Fibroblast of upper back skin (primary cell): ENCODE measurements at places on chromosomes 11 and 22.

GRCh38 chr11:69234740-69235710, 58.9 kb upstream of the MYEOV start:
- DNase-seq: no peak

DNA sequence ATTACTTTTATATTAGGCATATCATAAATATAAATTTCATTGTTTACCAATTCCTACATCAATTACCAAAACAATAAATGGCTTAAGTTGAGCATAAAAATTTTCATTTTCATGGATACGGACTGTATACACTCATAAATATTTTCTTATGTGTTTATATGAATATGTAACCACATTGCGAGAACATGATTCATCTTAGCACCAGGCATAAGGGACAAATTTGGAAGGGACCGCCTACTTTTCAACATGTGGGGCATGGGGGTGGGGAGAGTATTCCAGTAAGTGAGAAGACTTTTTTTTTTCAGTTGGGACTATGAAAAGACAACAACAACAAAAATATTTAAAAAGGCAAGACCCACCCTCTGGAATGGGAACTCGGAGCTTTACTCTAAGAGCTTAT, 296.1 kb downstream of the RAB38 start:
- DNase-seq: peak; percentile 52

- no peak for DNase-seq
These were observed 88.1 kb downstream of the MYO18B start for GRCh38 chr22:25829808-25830777.

- DNase-seq: peak; percentile 71
These were observed 30.1 kb upstream of the OAF start for GRCh38 chr11:120180551-120181232.

GRCh38 chr11:112812729-112813128, 148.5 kb upstream of the NCAM1 start:
- no peak for DNase-seq
